NCI-H187 treated with DMSO at 0.1 percent for 48 hours (cell line): ENCODE measurements at places on chromosomes 12 and 14.
A peak's percentile ranks its signal among the peaks of the same experiment; 100 is the strongest.

- no peak for DNase-seq
Measured at GRCh38 chr14:104363891-104364760, 215.4 kb upstream of the C14orf180 start.

DNA sequence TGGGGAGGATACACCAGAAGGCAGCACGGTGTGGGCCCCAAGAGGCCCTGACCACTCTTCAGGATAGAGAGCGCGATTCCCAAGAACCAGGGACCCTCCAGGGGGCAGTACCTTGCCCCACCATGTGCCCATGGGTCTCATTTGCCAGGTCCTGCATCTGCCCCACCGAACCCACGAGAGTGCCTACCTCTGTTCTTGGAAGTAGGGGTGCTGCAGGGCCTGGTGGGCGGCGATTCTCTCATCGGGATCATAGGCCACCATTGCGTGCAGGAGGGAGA is 72.7 kb downstream of the MOK start:
- DNase-seq: no peak

GRCh38 chr12:105677672-105678071 is 347.2 kb downstream of the C12orf75 start:
- DNase-seq: no peak

GRCh38 chr14:33560718-33561431 is 390.0 kb downstream of the EGLN3 start:
- DNase-seq: no peak

- no peak for DNase-seq
Measured at GRCh38 chr12:6340745-6341416, 995 bp downstream of the TNFRSF1A start.

DNA sequence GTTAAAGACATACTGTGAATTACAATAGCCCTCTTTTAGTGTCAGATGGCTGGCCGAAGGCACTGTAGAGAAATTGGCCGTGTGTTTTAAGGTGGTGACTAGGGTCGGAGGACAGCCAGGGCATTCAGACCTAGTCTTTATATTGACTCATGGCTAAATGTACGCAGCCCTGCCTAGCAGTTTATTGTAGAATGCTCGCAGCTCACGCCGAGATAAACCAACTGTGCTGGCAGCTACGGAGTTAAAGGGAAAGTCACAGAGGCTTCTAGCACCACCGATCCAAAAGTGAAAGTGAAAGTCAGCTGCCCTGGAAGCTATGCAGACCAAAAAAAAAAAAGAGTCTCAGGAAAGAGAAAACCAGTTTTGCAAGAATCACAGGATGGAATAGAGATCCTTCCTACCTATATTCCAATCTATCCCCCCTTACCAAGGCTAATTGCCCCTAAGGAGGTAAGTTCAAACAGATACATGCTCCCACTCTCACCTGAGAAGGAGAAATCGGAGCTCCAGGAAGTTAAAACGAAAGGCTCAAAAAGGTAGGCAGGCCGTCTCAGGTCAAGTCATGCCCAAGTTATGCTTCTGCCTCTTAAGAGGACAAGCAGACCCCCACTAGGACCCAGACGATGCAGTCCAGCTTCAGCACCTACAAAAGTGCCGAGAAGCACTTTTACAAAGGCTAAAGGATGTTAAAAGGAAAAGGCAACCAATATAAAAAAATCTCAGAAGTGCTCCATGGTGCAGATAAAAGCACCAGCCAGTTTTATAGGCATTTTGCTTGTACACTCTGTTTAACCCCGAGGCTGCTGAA is 24.8 kb downstream of the KLRK1 start:
- DNase-seq: peak; percentile 71

GRCh38 chr12:124295431-124296058 is 652 bp downstream of the RFLNA start:
- DNase-seq: no peak

GRCh38 chr14:88075269-88075981 is 70.5 kb downstream of the GPR65 start:
- no peak for DNase-seq

DNA sequence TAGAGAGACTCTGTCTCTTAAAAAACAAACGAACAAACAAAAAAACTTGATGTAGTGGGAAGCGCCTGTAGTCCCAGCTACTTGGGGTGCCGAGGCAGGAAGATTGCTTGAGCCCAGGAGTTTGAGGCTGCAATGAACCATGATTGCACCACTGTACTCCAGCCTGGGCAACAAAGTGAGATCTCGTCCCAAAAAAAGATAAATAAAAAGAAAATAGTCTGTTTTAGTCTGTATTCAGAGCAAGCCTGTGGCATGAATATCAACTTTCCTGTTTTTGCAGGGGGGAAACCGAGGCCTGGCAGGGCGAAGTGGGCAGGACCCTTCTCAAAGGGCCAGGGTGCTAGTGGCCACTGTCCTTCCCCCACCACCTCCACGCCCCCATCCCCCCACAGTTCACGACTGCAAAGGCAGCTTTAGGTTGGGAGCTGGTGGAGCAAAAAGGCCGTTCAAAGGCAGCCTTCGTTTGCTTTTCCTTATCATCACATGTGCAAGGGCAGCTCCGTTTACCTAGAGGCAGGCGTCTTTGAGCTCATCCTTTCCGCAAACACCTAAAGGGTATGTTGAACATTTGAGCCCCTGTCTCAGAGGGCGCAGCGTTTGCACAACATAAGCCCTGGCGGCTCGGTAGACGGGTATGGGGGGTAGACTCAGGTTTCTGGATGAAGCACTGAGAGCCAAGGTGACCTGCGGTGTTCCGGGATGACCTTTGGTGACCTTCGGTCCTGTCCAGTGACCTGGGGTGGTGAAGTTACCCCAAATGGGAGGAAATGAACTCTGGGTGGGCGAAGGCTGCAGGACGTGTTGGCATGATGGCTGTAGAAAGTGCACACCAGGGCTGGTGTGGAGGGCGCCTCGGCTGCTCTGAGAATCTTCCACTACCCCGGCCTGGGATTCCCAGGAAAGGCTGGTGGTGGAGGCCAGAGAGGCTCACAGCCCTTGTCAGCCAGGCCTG is 8.7 kb upstream of the MEG3 start:
- DNase-seq: no peak

DNA sequence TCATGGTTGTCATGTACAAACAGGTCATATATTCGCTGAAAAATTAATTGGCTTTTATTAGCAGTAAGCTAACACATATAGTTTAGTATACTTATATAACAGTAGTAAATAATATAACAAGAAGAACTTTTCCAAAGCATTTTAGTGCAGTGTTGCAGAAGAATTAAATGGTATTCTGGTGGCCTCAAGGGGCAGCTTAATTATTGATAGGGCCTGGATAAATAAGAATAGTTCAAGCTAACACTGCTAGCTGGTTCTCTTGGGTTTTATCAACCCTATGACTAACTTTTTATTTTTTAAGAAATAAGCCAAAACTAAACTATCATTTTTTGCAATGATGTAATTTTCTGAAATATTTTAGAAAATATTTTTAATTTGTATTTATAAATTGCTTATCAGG is 152.1 kb downstream of the SRGAP1 start:
- no peak for DNase-seq

DNA sequence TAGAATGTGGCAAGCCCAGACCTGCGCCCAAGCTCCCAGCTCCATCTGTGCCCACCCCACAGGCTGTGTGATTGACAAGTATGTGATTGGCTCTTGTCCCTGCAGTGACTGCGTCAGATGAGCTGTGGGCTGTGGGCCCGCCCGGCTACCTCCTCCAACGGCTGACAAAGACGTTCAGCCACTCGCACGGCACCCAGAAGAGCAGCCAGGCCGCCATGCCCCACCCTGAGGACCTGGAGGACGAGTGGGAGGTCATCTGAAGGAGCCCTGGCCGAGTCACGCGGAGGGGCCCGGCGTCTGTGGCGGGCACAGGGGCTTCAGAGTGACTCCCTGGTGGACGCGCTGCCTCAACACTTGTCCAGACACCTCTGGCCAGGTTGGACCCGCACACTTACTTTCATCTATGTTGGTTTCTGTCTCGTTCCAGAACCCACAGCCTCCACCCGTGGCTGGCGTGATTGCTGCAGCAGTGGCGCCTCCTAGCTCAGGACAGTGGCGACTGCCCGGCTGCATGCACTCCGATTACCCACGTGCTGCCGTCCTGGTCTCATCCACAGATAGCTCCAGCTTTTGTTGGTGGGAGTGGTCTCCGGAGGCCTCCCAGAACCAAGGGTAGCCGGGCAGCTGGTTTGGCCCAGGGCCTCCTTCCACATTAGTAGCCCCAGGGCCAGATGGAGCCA is 11.4 kb downstream of the ANKRD9 start:
- no peak for DNase-seq

GRCh38 chr14:62443796-62444195 is 601.5 kb downstream of the KCNH5 start:
- DNase-seq: no peak

- no peak for DNase-seq
Measured at GRCh38 chr12:6163416-6164060, 36.7 kb upstream of the CD9 start.

DNA sequence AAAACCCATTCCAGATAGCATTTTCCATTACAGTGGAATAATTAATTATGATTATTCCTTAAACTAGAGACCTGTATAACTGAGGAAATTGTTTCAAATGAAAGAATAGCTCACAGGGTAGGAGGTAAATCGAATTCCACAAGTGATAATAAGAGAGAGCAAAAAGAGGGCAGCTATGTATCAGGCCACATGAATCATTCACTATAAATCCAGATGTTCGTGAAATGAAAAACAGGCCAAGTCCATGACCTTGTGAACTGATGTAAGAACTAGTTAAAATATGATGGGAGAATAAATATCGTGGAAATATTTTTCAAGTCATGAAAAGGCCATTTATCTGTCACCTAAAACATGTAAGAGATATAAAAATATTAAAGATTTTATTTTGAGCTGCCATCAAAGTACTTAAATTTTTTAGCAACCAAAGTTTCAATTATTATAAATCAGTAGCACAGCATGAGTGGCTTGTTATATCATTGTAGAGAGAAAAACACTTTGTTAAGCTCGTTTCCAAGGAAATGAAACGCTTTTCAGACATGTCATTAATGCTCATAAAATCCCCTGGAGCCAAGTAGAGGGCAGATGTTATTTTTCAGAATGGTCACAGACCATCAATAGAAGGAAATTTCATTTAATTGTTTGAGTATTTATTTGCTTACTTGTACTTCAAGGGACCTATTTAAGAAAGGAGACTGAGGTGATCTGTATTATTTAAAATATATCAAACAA is 120.6 kb upstream of the CDKN3 start:
- DNase-seq: no peak

DNA sequence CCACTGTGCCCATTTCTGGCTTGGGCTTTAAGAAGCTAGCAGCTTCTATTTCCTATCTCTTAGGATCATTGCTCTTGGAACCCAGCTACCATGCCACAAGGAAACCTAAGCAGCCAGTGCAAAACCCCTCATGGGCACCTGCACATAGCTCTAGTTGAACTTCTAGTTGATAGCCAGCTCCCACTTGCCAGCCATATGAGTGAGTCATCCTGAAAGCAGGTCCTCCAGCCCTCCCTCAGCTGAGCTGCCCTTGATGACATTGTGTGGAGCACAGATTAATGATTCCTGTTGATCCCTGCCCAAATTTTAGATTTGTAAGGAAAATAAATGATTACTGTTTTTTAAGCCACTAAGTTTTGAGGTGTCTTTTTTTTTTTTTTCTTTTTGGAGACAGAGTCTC is 234.2 kb upstream of the FBXO33 start:
- no peak for DNase-seq

- DNase-seq: no peak
Measured at GRCh38 chr12:116093915-116094314, 183.6 kb downstream of the MED13L start.

DNA sequence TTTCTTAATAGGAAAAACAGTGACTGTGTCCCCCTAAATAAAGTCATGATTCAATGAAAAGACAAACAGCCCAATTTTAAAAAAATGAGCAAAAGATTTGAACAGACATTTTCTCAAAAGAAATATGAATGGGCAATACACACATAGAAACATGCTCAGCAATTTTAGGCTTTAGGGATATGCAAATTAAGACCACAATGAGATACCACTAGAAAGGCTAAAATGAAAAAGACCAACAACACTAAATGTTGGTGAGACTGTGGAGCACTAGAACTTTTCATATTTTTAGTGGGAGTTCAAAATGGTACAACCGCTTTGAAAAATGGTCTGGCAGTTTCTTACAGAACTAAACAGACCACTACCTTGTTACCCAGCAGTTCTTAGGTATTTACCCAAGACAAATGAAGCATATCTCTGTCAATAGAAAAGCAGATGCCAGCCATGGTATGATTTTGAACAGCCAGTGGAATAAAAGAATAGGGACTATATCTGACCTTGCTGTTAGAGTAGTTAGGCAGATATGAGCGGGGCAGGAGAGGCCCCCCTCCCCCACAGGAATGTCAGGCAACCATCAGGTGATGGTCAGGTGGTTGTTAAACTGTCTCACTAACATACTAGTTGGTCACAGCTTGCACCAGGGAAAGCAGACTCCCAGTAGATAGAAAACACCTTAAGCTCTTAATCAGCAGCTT is 108.8 kb downstream of the PRKCH start:
- peak; percentile 68 for DNase-seq

GRCh38 chr12:131615326-131616042 is 95.4 kb upstream of the SFSWAP start:
- no peak for DNase-seq

DNA sequence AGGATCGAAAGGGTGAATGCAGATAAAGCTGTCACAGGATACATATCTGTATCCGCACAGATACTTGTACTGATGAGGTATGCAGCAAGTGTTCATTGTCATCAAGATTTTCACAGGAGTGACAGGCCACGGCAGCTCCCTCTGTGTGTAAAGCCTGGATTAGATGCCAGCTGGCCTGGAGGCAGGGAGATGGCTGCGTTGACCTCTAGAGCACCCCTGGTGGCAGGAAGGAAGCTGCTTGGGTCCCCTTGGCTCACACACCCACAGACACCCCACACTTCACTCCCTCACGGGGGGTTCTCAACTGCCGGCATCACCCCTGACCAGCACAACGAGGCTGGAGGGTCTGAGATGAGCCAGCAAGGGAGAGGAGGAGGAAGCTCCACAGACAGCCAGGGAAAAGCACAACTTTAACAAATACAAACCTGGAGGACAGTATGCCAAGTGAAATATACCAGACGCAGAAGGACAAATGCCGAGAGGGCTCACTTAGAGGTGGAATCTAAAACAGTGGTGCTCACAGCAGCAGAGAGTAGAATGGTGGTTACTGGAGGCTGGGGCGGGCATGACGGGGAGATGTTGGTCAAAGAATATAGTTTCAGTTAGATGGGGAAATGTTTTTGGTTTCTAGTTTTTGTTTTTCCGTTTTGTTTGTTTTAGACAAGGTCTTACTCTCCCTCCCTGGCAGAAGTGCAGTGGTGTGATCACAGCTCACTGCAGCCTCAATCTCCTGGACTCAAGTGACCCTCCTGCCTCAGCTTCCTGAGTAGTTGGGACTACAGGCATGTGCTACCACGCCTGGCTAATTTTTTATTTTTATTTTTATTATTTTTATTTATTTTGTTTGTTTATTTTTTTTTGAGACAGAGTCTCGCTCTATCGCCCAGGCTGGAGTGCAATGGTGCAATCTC is 45.7 kb downstream of the TEAD4 start:
- no peak for DNase-seq

GRCh38 chr12:112198120-112198733 is 72.9 kb downstream of the TRAFD1 start:
- no peak for DNase-seq

- no peak for DNase-seq
Measured at GRCh38 chr14:50607761-50608160, 47.8 kb downstream of the ATL1 start.
